Natural killer cell treated with Interleukin-12 subunit alpha and Interleukin-12 subunit beta and Interleukin-15 and Interleukin-18, amount 100 ng/mL, for 72 hours (primary cell): ENCODE measurements at places on chromosomes 1 and 21.

DNA sequence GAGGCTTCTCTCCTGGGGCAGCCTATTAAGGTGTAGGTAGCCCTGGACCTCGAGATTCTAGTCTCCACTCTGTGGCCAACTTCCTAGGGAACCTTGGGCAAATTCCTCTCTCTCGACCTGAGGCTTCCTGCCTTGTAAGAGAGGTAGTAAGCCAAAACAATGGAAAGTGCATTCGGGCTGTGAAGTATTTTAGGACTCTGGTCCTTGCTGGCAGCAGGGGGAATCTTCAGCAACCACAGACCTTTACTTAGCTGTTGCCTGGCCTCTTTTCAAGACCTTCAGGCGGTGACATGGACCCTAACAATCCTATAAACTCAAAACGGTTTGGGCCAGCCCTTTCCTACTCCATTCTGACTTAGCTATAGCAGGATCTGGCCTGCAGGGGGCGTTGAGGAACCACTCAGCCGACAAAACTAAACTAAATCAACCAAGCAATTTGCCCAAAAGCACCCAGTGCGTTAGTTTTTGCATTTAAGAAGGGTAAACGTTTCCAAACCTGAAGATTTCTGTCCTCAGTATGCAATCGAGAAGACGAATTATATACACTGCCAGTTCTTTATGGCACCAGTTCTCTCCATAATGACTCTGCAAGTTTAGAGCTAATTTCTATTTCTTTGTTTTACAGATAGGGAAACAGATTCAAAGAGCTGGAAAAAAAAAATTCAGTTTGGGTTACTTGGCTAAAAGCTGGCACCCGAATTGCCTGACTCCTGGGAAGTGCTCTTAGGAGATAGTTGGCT is 10.9 kb upstream of the SESN2 start:
- peak overlapping the region; percentile 90 for H3K4me3 ChIP-seq
- no peaks in the 10 kb centered on the region for H3K27me3 ChIP-seq
- no peaks in the 10 kb centered on the region for H3K36me3 ChIP-seq

- peaks cover 5% of the 10 kb centered on the region for H3K4me1 ChIP-seq
- H3K27me3 ChIP-seq = peaks cover 22% of the 10 kb centered on the region
- H3K36me3 ChIP-seq = no peaks in the 10 kb centered on the region
- no peak overlapping the region for H3K27ac ChIP-seq
- H3K4me3 ChIP-seq = no peak overlapping the region
- DNase-seq = no peak
These were observed 14.3 kb upstream of the NMNAT2 start for GRCh38 chr1:183432548-183432875.

- DNase-seq = no peak
- H3K4me3 ChIP-seq = no peak overlapping the region
- peaks cover 4% of the 10 kb centered on the region for H3K27me3 ChIP-seq
- H3K36me3 ChIP-seq = no peaks in the 10 kb centered on the region
- no peaks in the 10 kb centered on the region for H3K4me1 ChIP-seq
These were observed 14.8 kb upstream of the NID1 start for GRCh38 chr1:236079703-236080102.

DNA sequence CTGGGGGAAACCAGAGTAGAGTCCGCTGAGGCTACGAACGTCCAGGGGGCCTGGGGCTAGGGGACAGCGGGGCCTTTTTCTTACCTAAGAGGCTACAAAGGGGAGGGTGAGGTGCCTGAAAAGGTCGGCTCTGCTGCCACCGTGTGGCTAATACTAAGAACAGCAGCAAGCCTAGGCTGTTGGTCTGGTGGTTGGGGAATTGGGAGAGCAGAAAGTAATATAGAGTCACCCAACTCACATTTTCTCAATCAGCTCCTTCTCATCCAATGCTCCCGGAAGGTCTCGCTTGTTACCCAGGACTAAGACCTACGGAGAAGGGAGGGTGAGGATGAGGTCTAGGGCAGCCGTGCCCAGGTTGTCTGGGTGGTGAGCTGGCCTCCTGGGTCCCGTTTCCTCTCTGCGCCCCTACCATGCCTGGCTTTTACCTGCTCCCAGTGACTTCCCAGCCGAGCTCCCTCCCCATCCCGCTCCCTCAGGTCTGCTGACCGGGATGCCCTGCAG is 9.3 kb downstream of the ARL8A start:
- no peaks in the 10 kb centered on the region for H3K36me3 ChIP-seq
- no peak for DNase-seq
- H3K27ac ChIP-seq = no peak overlapping the region
- H3K27me3 ChIP-seq = no peaks in the 10 kb centered on the region

DNA sequence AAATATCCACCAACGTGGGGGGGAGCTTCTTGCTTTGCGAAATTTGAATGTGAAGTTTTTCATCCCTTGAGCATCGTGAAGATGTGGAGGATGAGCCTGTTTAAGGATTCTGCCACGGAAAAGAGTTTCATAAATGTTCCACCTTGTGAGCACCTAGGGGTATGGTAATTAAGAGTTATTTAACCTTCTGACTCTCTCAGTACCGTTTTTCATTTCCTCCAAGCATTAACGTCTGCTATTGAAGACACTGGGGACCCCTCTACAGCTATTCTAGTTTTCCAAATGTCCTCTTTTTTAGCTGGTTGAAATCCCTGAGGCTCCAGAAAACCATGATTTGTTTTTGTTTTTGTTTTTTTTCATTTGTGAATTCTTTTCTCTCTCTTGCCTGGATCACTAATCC is 79.1 kb upstream of the GALNT2 start:
- no peak overlapping the region for H3K27ac ChIP-seq
- H3K36me3 ChIP-seq = no peaks in the 10 kb centered on the region
- peaks cover 9% of the 10 kb centered on the region for H3K27me3 ChIP-seq
- no peak for DNase-seq
- no peaks in the 10 kb centered on the region for H3K4me1 ChIP-seq

GRCh38 chr1:87515781-87516180 is 187.1 kb downstream of the LMO4 start:
- H3K4me3 ChIP-seq = no peak overlapping the region
- H3K36me3 ChIP-seq = no peaks in the 10 kb centered on the region
- no peaks in the 10 kb centered on the region for H3K4me1 ChIP-seq
- H3K27me3 ChIP-seq = peaks cover 16% of the 10 kb centered on the region
- no peak overlapping the region for H3K27ac ChIP-seq

- H3K36me3 ChIP-seq = no peaks in the 10 kb centered on the region
- H3K27ac ChIP-seq = no peak overlapping the region
- DNase-seq = no peak
- no peak overlapping the region for H3K4me3 ChIP-seq
These were observed 17.6 kb upstream of the RWDD3 start for GRCh38 chr1:95216292-95216990.

- H3K27me3 ChIP-seq = no peaks in the 10 kb centered on the region
- peaks cover 11% of the 10 kb centered on the region for H3K36me3 ChIP-seq
- no peak overlapping the region for H3K27ac ChIP-seq
- DNase-seq = no peak
- no peak overlapping the region for H3K4me3 ChIP-seq
These were observed 205.7 kb upstream of the RRP15 start for GRCh38 chr1:218079347-218079746.

DNA sequence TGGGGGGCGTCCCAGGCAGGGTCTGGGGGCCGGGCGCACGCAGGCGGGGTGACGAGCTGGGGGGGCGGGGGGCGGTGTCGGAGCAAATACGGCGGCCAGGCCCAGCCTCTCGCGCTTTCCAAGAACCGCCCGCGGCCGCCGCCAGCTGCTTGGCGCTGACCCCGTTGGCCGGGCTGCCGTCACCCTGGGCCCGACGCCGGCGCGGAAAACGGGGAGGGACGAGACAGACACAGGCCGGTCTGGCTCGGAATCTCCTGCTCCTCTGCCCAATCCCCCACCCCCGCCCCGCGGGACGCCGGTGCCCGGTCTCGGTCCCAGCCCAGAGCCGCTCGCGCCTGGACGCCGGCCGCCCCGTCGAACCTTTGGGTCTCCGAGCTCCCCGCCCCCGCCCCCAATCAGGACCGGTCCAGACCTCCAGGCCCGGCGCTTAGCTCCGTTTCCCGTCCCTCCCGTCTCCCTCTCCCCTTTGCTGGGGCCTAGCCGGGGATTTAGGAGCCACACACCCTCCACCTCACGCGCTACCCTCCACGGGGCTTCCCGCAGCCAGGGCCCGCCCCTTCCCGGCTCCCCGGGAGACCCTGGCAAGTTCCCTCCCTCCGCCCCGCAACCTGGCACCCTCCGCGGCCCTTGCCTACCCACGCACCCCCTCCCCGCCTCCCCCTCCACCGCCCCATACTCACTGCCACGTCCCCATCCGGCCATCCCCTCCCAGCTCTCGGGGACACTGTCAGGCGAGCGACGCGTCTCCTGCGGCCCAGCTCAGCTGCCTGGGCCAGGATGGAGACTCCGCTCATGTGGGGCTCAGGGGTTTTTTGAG is 800 bp upstream of the MMP23B start:
- no peak for DNase-seq
- no peaks in the 10 kb centered on the region for H3K27me3 ChIP-seq
- H3K27ac ChIP-seq = no peak overlapping the region

- peak overlapping the region; percentile 89 for H3K27ac ChIP-seq
- H3K4me3 ChIP-seq = peak overlapping the region; percentile 92
- H3K27me3 ChIP-seq = peaks cover 9% of the 10 kb centered on the region
- peaks cover 6% of the 10 kb centered on the region for H3K36me3 ChIP-seq
These were observed 1.1 kb downstream of the POGZ start for GRCh38 chr1:151457911-151458801.

DNA sequence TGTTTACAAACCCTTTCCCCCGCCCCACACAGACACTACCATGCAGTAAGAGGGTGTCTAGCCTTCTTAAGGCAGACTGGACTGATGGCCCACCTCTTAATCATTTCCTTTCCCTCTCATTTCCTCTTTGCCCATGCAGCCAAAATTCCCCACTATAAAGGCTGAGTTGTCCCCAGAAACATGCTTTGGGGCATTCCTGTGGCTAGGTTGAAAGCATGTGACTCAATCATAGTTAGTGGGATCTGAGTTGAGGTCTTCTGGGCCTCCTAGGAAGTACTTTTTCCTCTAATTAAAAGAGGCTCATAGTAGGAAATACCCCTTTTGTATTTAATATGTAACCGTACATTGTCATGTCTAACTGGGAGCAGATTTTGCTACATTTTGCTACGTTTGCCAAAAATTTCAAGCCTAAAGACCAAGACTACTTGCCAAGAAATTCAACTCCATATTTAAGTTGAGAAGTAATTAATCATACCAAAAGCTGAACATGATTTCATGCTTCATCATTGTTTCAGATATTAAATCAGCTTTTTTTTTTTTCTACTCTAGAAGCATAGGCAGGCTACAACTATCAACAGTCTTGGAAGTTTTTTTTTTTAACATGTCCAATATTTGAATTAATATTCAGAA is 174.7 kb downstream of the ADGRL4 start:
- H3K4me3 ChIP-seq = no peak overlapping the region
- H3K27ac ChIP-seq = no peak overlapping the region
- peaks cover 2% of the 10 kb centered on the region for H3K4me1 ChIP-seq
- DNase-seq = no peak
- no peaks in the 10 kb centered on the region for H3K27me3 ChIP-seq
- H3K36me3 ChIP-seq = no peaks in the 10 kb centered on the region

DNA sequence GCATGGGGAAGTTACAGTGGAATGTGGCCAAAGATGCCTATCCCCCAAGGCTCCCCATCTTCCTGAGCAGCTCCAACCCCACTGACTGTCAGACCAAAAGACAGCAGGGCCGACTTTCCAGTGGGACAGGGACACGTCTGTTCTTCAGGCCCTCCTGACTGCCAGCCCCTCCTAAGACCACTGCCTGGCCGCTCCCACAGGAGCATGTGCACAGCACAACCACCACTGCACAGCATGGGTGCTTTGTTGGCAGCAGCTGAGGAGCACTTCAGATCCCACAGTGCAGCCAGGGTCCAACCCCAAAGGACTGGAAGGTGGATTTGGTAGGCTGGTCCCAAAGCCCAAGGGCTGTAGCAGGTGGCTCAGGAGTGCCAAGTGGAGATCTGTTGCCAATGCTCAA is 648.3 kb upstream of the BRINP3 start:
- H3K4me1 ChIP-seq = no peaks in the 10 kb centered on the region
- H3K27ac ChIP-seq = no peak overlapping the region
- no peaks in the 10 kb centered on the region for H3K27me3 ChIP-seq
- H3K4me3 ChIP-seq = no peak overlapping the region

- no peaks in the 10 kb centered on the region for H3K36me3 ChIP-seq
- H3K4me3 ChIP-seq = peak overlapping the region; percentile 5
- peak overlapping the region; percentile 81 for H3K27ac ChIP-seq
- peak; percentile 75 for DNase-seq
These were observed 20.7 kb upstream of the MFSD2A start for GRCh38 chr1:39933956-39934941.

DNA sequence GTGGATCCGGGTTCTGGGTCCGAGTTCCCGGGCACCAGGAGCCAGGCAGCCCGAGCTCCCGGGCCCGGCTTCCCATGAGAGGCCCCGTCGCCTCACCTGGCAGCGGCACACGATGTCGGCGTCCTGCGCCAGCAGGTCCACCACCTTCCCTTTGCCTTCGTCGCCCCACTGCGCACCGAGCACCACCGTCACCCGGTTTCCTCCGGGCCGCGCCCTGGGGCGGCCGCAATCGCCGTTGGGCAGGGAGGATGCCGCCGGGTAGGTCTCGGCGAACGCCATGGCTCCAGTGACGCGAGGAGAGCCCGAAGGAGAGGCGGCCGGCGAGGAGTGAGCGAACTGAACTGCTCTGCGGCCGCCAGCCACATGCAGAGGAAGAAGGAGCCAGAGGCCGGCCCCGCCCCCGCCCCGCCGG is at the start of gene ADSS2:
TSS of gene ADSS2 (minus strand) at position 371 of the 412 bp plus-strand sequence. CDS start at position 279, 92 bp downstream.
- peak within 1 kb of the TSS; percentile 94 for H3K27ac ChIP-seq
- peak within 1 kb of the TSS; percentile 95 for H3K4me3 ChIP-seq
- no peak for DNase-seq
- peaks cover 35% of the 10 kb centered on the region for H3K4me1 ChIP-seq
- H3K36me3 ChIP-seq = peaks cover 17% of the 10 kb centered on the region
- H3K27me3 ChIP-seq = no peaks in the 10 kb centered on the region

DNA sequence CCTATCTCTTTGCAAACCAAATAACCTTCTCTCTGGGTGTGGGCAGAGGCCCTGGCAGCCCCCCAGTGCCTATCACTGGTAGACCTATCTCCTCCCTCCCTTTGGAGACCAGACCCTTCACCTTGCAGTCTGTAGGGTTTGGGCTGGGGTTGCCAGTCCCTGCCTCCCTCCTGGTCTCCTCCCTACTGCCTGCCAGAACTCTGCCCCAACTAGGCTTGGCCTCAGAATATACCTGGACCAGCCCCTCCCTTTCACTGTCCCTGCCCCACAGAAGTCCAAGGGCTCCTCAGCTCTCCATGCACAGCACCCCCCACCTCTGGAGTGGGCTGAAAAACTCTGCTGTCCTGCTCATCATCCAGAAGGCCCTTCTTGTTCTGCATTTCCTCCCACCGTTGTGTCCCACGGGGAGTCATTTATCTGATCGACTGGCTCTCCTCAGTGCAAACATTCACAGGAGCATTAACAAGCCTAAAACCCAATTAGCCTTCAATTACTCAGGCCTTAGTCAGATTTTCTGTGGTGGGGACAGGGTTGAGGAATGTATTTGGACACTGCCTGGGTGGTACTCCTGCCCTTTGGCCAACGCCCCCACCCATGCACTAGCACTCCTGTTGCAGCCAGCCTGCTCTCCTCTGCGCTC is 27.7 kb upstream of the DMBX1 start:
- no peak for DNase-seq
- no peak overlapping the region for H3K27ac ChIP-seq
- no peak overlapping the region for H3K4me3 ChIP-seq
- H3K36me3 ChIP-seq = no peaks in the 10 kb centered on the region
